ENCODE measurements at places on chromosomes 13 and 19.

DNA sequence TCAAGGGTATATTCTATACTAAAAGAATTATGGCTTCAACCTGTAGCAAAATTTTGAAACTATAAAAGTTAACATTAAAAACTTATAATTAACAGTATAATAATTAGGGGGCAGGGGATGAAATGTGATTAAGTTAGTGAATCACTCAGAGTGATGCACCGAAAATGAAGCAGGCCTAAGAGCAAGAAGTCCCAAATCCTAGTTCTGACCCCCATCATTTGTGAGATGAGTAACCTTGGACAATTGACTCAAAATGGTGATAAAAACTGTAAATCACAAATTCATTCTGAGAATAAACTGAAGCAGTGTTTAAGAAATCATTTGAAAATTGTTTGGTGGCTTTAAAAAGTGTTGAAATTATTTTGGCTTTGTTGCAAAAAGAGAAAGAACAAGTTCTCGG is 56.8 kb downstream of the KLF12 start:
- no peak for DNase-seq

DNA sequence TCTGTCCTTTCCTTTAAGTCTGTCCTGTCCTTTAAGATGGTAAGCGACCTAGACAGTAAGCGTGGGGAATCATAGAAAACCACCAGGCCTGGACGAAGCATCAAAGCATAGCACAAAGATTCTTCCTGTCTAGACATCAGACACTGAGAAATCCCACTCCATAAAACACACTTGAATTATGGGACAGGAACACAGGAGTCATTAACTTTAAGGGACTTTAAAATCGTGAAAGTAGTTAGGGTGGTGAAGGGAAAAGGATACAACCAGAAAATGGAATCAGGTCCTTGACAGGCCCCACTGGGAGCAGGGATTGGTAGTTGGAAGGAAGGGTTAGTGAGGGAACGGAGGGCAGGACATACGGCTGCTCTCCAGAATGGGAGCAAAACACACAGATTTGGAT is 31.6 kb upstream of the C1QTNF9 start:
- DNase-seq = no peak

DNA sequence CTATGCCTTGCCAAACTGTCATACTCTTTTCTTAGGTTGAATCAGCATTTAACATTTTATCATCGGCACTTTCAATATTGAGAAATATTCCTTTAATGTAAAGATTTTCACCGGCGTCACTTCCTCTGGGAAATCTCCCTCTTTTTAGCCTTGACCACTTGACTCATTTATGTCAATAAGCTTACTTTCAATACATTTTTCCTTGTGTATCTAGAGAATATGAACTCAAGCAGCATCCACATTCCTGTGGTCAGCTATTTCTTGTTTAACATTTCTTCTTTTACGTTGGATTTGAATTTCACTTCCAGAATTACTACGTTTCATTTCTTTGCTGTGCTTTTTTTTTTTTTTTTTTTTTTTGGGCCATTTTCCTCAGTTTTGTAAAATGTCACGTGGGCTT is 271.2 kb upstream of the HTR2A start:
- no peak for DNase-seq

DNA sequence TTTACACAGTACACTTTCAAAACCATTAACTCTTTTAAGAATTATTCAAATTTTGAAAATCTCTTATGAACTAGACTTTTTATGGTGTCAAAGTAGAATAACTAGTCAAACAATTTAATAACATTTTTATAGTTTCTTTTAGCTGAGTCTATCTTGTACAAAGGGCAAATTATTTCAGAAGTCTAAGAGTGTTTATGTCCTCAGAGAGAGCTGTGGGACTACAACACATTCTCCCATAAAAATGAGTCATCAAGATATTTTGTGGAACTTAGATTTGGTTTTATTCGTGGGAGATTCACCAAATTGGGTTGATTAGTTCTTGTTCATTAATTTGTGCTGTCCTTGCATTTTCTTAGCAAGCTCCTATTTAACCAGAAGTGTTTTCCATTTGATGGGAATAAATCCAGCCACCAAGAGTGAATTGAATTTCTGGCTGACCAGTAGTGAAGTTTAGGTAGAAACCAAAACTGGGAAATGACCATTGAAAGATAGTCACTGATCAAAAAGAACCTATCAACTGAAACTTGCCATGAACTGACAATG is 291.0 kb downstream of the DLEU7 start:
- DNase-seq = no peak

DNA sequence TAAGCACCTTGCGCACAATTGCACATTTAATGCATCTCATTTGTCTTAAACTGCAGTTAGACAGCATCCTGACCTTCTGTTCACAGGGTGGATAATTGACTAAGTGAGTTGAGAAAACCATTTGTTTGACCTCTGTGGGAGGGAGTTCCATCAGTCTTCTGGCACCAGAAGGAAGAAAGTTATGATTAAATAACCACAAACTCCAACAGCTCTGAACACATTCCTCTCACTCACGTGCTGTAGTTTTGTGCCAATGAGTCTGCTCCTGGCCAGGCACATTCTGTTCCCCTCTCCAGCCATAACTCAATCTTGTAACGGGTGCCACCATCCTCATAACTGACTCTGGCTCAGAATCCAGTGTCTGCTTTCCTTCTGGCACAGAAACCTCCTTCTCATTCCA is 817.2 kb downstream of the SLITRK1 start:
- DNase-seq = no peak

GRCh38 chr19:2724148-2724557 is 3.0 kb upstream of the DIRAS1 start:
- no peak for DNase-seq

GRCh38 chr13:25846222-25846984 is 205.4 kb downstream of the SHISA2 start:
- DNase-seq = no peak

- DNase-seq = no peak
Observed at GRCh38 chr19:55206664-55207500, 2.4 kb downstream of the PTPRH start.

DNA sequence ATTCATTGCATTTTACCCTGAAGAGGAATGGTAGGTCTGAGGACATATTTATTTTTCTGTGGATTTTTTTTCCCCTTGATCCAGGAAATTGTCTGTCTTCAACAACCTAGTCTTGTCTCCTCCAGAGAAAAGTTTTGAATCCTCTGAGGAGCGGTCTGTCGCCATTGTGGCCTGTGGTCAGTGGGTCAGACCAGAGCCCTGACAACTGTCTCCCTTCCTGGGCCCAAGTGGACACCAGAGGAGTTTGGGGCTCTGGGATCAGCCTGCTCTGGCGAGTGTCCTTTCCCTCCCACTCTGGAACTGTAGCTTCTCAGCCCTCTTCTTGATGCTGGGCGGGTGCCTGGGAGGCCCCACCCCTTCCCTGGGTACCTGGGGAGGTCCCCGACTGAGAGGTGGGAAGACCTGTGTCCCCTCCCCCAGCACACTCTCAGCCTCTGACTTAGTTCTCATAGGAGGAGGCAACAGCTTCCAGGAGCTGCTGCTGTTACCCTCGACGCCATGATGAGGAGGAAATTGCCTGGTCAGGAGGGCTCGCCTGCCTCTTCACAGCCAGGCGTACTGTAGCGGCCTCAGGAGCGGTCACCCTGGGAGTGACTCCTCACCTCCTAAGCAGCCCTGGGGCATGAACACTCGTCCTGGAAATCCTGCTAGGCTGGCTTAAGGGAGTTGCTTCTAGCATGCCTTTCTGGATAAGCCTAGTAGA is 110.3 kb downstream of the GGACT start:
- DNase-seq = no peak

DNA sequence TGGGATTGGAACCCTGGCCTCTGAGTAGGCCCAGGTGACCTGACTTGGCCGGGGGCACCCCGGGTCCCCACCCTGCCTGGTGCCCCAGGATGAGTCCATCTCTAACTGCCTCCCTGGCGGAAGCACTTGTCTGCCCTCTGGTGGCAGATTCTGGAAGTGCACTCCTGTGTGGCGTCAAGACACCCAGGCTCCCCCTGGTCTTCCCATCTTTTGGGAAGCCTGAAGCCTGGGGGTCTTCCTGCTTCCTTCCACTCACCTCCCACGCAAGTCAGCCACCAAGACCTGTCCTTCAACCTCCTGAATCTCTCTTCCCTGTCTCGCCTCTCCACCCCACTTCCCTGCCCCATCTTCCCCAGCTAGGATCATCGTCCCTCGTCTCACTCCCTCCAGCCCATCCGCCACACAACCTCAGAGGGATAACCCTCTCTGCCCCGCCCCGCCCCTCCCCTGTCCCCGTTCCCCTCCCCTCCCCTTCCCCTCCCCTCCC is 7.4 kb downstream of the RABAC1 start:
- peak; percentile 90 for DNase-seq

DNA sequence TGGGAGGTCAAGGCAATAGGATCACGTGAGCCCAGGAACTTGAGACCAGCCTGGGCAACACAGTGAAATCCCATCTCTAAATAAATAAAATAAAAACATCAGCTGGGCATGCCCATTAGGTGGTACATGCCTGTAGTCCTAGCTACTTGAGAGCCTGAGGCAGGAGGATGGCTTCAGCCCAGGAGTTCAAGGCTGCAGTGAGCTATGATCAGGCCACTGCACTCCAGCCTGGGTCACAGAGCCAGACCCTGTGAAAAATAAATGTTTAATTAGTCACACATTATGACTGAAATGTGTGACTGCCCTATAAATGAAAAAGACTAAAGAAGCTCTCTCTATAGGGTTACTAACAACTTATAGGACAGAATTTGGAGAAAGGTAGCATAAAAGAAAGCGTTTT is 37.7 kb downstream of the USP12 start:
- no peak for DNase-seq

DNA sequence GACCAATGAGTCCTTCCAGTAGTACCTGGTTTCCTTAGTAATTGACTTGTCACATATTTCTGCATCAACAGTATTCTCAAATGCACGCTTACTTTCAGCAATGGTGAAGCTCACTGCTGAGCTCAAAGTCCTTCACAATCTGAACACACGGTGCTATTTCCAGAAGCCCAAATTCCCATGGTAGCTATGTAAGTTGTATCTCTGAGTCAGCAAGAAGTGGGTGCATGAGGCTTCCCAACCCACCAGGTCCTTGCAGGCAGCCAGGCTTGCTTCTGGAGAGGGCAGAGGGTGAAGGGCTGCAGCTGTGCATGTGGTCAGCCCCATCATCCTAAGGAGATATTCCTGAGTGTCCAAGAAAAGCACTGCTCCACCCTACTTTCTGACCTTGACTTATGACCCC is 25.7 kb downstream of the COL4A2 start:
- DNase-seq = no peak

DNA sequence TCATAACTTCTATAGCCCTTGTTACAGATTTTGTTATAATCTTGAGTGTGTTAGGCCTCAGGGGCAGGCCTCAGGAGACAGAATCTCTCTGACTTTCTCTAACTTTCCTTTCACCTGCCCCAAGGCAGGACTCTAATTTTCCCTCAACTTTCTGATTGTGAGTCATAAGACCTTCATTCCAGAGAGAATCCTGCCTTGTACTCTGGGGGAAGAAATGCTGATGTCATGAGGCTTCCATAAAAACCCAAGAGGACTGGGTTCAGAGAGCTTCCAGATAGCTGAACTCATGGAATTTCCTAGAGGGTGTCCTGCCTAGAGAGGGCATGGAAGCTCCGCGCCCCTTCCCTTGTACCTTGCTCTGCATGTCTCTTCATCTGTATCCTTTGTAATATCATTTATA is 5.3 kb upstream of the KBTBD6 start:
- no peak for DNase-seq

GRCh38 chr19:50383001-50383851 is 921 bp upstream of the POLD1 start:
- no peak for DNase-seq

DNA sequence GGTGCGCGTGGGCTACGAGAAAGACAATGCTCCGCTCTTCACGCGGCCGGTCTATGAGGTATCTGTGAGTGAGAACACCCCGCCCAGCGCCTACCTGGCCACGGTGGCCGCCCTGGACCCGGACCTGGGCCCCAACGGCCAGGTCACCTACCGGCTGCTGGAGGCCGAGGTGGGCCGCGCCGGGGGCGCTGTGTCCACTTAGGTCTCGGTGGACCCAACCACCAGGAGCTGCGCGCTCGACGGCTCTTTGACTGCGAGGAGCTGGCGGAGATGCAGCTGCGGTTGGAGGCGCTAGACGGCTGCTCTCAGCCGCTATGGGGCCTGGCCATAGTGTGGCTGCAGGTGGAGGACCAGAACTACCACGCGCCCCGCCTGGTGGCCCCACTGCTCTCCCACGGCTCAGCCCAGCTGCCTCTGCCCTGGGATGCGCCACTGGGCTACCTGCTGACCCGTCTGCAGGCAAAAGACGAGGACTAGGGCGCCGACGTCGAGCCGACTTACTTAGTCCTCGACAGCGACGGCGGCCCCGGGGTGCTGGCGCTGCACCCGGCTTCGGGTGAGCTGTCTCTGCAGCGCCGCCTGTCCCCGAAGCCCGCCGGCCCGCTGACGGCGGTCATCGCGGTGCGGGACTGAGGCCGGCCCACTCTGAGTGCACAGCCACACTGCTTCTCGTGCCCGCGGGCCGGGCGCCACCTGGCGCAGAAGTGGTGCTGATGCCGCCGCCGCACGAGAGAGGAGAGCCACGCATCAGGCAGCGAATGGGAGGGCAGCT is 173.0 kb downstream of the OLFM4 start:
- DNase-seq = no peak

DNA sequence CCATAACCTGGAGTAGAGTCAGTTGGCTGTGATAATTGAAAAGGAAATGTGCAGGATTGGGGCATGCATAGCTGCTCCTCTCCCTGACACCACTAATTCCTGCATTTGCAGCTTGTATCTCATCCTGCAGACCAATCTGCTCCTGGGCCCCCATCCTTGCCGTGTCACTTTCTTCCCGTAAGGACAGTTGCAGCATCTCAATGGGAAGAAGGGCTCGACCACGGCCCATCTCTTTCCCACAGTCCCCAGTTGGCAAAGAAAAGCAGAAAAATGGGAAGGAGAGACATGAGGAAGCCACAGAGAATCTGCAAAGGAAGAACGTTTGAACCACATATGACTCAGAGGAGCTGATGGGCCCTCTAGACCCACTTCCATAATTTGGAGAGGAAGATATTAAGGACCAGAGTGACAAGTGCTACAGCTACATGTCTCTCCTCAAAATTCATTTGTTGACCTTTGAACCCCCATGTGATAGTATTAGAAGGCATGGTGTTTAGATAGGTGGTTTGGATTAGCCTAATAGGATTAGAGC is 1.8 kb upstream of the SIGLEC12 start:
- DNase-seq = no peak
